Skeletal muscle cell (primary cell): ENCODE measurements at places on chromosomes 11 and 22.

GRCh38 chr11:121137005-121137404, 36.0 kb downstream of the TECTA start:
- DNase-seq = no peak

DNA sequence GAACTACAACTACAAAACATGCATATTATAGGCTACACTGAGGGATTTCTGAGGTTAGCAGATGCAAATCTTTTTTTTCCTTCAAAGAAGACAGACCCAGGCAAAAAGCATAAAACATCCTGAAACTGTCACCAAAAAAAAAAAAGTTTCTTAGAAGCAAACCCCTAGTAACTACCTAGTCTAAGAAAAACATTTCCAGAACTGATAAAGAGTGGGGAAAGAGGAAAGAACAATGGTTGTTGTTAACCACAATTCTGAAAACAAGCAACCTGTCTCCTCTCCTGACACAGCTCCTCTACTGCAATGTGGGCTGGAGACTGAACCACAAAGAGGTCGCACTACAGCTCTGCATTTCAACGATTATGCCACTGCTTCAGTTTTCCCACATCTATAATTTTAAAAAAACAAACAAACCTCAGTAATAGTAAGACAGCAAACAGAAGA, 15.0 kb downstream of the DENND5A start:
- no peak for DNase-seq

- no peak for DNase-seq
Observed at GRCh38 chr11:32963721-32964120, 52.0 kb upstream of the DEPDC7 start.

GRCh38 chr22:24119476-24119875, 61.8 kb upstream of the SUSD2 start:
- DNase-seq = no peak

- no peak for DNase-seq
Observed at GRCh38 chr11:128484172-128484571, 103.2 kb downstream of the ETS1 start.

GRCh38 chr11:35043936-35044335, 95.0 kb upstream of the CD44 start:
- no peak for DNase-seq

DNA sequence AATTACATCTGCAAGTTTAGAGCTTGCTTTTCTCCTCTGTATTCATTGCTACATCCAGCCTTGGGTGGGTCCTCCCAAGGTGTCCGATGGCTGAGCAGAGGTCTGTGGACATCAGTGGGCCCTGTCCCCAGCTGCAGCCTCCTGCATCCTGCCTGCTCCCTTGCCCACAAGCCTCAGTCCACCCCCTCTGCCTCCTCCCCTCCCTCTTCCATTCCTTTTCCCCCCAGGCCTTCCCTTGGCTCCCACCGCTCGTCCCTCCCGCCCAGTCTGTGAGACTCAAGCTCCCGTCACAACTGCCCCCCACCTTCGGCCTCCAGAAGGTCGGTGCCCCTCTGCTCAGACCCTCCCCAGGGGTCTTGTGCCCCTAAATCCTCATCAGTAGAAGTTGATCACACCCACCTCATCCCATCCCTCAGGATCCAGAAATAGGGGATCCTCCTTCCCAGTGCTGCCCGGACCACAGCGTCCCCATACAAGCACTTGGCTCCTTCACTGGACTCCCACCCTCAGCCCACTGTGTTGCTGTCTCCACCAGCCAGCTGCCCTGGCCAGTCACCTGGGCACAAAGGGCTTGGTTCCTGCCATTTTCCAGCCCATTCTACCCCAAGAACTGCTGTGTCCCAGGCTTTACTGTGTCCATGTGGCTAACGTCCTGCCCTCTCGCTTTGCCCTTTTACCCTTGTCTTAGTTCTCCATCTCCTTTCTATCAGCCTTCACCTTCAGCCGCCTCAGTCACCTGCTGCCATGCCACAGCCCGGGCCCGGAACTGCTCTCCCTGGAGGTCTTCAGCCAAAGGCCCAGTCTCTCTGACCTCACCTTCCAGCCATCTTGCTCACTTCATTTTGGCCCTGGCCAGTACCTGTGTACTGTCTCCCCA, 2.2 kb upstream of the OMP start:
- no peak for DNase-seq

GRCh38 chr11:70029115-70029860, 48.8 kb upstream of the ANO1 start:
- no peak for DNase-seq

- no peak for DNase-seq
Observed at GRCh38 chr11:23755076-23755475, 741.8 kb upstream of the LUZP2 start.

DNA sequence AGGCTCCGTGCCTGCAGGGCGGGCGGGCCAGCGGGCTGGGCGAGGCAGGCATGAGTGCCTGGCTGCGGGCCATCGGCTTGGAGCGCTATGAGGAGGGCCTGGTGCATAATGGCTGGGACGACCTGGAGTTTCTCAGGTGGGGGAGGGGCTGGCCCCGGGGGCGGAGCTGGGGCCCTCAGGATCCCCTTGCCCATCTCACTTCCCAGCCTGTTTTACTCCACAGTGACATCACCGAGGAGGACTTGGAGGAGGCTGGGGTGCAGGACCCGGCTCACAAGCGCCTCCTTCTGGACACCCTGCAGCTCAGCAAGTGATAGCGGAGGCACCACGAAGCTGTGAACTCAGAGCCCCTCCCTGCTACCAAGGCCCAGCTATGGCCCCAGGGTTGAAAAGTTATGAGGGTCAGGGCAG, 5.9 kb downstream of the PHOX2A start:
- DNase-seq = no peak

DNA sequence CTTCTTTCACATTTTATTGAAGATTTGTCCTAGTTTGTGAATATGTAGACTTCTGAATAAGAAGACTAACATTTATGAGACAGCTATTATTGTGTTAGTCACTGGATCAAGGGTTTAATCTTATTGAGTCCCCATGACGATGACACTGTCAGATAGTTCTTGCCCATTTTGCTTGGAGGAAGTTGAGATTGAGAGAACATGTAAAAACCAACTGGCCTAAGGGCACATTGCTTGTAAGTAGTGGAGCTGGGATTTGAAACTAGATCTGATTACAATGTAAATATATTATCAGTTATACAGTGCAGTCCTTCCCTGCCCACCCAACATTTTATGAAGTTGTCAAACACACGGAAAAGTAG, 134.7 kb downstream of the HIPK3 start:
- no peak for DNase-seq

GRCh38 chr22:32333141-32333768, 24.4 kb upstream of the RFPL3 start:
- DNase-seq = no peak

- no peak for DNase-seq
Observed at GRCh38 chr22:39530692-39531331, 1.7 kb downstream of the RPS19BP1 start.

DNA sequence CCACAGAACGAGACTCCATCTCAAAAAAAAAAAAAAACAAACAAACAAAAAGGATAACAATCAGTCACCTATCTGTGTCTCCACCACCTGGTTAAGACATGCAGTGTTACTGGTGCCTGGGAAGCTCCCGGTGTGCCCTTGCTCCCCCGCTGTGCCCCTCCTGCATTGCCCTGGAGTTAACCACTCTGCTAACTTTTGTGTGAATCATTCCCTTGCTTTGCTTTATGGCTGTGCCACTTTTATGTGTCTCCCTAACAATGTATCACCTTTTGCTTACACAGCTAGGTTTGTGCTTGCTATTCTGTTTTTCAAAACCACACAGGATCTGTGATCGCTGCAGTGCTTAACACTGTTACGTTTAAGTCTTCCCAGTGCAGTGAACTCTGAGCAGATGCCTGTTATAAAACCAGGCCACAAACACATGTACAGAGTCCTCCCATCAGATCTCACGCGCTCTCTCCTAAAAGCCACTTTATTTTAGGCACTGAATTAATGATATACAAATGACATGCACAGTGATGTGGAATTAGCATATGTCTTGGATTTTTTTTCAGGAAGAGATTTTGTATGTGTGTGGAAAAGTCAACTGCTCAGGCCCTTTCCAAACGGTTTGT, 69.9 kb downstream of the BUD13 start:
- DNase-seq = no peak

DNA sequence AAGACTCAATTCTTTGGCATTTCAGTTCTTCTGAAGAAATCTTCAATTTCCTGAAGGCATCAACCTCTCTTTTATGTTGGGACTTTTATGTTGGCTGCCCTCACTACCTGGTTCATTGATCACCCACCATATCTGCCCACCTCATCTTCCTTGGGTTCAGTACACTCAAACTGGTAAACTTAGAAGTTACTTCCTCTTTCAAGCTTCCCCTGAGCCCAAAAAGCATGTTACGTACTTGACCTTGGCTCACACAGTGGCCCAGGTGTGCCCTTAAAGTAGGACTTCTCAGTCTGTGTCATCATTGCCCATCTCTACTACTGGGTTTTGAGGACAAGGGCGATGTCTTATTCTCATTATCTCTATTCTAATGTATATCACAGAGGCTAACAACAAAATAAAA, 86.1 kb downstream of the GRIA4 start:
- no peak for DNase-seq

DNA sequence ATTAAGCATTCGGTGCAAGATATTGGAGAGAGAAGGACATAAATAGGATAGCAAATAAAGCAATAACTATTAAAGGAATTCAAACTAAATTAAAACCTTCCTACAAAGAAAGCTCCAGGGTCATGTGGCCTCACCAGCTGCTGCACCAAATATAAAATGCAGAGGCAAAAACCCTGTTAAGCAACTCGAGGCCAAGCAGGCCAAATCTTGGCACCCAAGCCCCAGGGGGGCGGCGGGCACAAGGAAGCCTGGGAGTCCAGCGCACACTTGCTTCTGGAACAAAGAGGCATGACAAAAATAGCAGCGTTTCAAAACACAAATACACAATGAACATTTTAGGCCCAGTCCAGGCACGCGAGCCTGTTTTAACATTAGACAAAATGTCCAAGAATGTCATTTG, 20.8 kb downstream of the KRTAP5-6 start:
- no peak for DNase-seq

DNA sequence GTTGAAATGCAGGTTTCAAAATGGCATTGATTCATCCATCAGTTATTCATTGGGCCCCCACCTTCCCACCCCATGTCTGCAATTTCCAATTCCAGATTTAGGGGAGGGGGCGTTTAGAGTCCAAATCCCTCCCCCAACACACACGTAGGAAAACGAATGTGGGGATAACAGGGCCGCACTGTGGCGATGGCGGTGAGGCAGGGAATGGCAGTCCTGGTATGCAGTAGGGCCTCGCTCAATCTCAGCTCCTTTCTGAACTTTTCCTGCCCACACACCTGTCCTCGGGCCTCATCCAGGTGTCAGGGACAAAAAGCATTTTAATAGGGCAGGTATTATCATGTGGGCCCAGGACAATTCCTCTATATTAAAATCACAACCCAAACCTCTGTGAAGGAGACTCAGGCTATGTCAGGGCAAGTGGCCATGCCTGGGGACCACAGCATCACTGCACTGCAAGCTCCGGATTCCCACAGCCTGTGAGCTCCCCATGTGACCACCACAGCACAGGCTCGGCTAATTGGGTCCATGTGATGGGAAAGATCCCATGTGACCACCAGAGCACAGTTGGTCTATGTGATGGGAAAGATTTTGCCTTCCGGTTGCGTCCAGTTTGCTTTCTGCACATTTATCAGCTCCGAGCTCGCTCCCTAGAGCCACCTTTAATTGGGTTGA, 44.5 kb downstream of the RTL6 start:
- DNase-seq = no peak

- no peak for DNase-seq
Observed at GRCh38 chr11:93481279-93481678, 61.9 kb downstream of the SMCO4 start.

DNA sequence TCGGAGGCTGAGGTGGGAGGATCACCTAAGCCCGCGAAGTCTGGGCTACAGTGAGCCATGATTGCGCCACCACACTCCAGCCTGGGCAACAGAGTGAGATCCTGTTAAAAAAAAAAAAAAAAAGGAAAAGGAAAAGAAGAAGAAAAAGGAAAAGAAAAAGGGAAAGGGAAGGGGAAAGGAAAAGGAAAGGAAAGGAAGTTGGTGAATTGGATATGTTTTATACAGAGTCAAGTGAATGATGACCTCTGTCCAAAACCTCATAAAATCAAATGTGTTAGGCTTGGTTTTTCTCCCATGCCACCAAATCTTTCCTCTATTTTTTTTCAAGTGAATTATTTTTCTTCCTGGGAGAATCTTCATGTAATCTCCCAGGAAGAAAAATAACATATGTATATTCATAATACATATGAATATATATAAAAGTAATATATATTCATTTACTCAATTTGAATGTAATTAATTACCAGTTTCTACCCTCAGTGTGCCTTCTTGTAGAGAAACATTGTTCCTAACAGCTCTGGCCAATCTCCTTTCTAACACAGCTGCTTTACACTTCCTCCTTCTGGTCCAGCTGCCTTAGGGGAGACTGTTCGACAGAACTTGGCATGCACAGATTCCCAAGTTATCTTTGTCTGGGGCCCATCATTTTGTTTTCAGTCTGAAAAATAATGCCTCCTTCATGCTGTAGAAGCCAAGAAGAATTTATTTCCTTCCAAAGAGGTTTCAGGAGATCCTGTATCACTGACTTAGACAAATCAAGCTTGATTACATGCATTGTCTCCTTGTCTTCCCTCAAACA, 111.9 kb downstream of the CCDC34 start:
- no peak for DNase-seq

DNA sequence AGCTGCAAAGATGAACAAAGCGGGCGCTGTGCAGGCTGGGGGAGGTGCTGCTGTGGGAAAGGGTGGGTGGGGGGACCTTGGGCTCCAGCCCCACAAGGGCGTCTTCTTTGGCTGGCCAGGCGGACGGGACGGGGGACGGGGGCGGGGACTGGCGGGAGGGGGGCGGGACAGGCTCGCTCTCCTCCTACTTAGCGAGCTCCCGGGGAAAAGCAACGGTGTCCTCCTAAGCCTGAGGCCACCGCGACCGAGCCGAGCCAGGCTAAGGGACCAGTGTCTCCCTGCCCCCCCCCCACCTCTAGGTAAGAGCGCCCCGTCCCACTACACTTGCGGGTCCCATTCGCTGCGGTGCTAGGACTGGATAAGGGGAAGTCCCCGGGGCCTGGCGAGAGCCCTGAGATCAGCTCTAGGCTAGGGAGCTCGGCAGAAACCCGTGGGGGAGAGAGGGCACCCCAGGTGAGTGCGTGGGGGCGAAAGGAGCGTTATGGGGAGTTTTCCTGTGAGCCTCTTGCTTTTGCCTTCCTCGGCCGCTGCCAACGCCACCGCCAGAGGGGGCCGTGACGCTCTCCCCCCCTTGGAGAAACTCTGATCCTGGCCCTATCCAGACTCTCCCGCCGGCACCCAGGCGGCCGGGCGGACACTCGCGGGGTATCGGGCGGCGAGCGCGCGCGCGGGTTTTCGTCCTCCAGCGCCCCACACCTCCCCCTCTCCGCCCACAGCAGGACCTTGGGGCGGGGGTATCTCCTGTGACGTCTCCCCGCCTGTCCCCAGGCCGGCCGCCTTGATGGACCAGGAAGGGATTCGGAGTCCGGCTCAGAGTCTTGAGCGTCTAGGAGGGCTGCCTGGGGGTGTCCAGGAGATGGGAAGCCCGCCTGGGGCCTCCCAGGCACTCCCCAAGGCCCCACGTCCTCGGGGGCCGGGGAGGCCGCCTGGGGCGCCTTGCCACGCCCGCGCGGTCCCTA, at the start of gene PHLDB1:
Gene PHLDB1, plus strand, starts transcription at position 215 of the 959 bp plus-strand sequence. CDS start 6,222 bp downstream, outside the sequence.
- DNase-seq = peak; percentile 64

GRCh38 chr11:4146070-4146771, 51.6 kb downstream of the RRM1 start:
- no peak for DNase-seq

GRCh38 chr22:48531761-48532435, 1295.8 kb downstream of the BRD1 start:
- no peak for DNase-seq

GRCh38 chr11:46725338-46726205, 6.6 kb downstream of the F2 start:
- DNase-seq = no peak

- no peak for DNase-seq
Observed at GRCh38 chr11:116931206-116931953, 94.0 kb upstream of the APOA1 start.
